ENCODE measurements at places on chromosomes 2 and 18.

DNA sequence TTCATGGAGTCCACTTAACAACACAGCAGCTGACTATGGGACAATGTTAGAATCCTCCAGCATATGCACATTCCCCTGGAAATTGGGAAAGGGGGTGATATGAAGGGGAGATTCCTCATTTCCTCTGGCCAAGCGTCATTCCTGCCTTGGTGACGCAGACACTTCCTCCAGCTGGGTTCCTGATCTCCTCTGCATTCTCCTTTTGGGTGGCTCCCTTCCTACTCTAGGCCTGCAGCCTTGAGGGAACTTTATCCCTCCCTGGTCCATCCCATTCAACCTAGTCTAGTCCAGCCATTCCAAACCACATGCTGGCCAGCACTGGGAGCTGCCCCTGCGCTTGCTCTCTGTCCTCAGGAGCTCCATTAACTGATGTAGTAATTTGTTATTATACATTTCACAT, 216.8 kb downstream of the VAPA start:
- no peak for DNase-seq

DNA sequence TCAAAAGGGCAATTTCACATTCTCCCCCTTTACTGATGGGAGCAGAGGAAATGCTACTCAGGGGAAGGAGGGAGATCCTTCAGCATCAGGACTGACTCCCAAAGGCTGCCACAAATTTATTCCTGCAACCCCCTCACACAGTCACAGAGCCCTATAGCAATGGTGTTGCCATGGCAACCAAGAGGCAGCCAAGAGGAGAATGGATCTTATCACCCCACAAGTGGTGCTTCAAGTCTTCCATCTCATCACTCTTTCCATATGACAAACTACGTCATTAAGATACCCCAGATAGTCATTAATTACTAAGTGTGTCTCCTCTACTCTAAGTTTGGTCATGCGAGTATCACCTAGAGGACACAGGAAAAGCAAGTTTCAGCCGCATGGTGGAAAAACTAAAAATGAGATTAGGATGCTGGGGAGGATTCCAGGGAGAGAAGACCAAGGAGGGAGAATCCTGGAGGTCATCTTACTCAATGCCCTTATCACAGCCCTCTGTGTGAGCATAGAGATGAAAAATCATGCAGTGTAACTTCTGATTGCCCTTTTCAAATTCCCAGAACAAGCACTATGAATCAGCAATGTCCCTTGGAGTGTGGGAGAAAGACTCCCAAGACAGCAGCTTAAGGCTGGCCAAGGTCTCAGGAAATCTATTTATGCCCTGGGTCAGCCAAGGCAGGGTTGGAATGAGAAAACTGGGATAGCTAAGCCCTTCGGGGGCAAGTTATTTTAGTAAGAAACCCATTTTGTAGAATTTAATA, 885.7 kb upstream of the KLHL29 start:
- no peak for DNase-seq

DNA sequence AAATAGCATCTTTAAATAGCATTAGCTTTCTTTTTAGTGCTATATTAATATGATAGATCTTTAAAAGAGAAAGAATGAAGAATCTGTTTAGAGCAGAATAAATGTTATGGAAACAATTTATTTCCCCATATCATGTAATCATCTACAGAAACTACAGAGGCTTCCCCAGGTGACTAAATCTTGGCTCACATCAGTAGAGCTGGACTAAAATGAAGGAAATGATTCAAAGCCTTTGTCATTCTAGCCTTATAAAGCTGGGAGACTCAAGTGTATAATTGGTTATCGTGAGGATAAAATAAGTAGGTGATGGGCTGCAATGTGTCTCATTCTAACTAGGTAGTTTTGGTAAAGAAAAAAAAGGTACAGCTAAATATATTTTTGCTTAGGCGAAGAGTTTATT, 83.2 kb upstream of the UNC80 start:
- DNase-seq, result no peak

DNA sequence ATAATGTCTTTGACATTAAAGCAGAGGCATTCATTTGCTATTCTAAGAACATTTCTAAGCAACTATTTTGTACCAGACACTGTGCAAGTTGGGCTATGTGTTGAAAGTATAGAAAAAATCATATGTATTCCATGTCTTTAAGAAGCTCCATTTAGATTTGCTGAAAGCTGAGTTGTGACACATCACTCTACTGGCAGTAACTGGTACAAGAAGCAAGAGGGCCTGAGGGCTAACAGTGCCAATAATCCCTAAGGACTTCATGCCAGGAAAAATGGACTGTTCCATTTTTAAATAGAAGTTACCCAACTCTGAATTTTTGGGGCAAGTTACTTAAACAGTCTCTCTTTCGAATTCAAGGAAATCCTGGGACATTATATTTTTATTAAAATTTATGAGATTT, 178.7 kb downstream of the SRBD1 start:
- peak; percentile 95 for DNase-seq

- DNase-seq, result no peak
Measured at GRCh38 chr18:62365420-62365819, 40.3 kb downstream of the TNFRSF11A start.

GRCh38 chr2:46117379-46117778, 179.8 kb upstream of the EPAS1 start:
- no peak for DNase-seq

DNA sequence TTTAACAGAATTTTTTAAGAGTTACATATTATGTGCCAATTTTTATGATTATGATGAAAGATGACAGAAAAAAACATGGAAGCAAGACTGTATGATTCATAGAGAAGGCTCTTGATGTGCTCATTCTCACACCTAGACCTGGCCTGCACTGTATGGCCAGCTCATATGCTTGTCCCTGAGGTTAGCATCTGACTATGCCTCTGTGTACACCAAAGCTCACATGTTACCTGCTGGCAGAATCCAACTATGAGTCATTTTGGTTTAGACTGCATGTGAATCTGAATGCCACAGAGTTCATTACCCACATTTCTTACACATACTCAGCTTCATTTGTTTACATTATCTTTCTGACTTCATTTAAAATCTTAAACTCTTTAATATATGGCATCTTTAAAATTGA, 139.0 kb downstream of the DSC3 start:
- DNase-seq, result no peak

GRCh38 chr18:54086046-54086802, 138.2 kb downstream of the MBD2 start:
- no peak for DNase-seq

DNA sequence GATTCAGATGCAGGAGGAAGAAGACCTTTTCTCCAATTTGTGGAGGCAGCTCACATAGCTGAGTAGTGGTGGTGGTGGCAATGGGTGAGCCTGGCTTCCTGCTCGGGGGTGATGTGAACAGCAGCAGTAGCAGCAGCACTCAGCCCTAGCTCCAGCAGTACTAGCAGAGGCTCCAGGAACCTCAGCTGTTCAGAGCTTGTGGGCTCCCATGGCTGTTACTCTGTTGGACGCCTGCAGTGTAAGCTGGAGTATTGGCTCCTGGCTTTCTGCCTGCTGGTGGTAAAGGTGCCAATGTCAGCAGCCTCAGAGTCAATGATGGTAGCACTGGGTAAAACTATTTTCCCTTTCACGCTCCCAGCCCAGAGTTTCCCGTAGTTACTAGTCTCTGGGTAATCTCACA, 3.1 kb upstream of the SEH1L start:
- DNase-seq, result peak; percentile 74

DNA sequence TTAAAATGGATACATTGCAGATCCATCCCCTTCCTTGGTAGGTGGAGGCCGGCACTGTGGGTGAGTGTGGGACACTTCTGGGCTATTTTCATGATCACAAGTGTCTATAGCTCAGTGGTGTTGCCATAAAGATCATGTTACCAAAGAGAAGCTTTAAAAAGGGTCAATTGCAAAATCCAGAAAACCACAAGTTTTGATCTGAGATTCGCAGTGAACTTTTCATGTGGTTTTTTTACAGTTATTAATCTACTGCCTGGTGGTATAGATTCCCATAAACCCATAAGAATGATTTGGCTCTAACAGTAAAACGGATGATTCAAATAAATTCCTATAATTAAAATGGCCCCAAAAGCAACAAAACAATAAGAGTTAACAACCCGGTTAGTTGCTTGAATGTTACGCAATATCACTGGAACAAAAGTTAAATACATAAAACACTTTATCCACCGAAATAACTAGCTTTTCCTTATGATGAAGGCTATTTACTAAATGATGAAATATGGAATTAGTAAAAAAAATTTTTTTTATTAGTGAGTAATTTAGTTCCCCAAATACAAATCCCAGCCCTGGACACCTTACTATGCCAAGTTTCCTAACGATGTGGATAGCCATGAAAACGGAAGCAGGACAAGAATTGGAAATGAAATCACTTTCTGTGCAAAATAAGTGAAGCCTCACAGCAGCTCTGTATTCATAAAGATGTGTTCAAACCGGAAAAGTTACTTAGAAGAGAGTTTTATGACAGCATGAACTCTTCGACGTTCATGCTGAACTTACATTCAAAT, 95.6 kb upstream of the THOC1 start:
- DNase-seq, result peak; percentile 89

DNA sequence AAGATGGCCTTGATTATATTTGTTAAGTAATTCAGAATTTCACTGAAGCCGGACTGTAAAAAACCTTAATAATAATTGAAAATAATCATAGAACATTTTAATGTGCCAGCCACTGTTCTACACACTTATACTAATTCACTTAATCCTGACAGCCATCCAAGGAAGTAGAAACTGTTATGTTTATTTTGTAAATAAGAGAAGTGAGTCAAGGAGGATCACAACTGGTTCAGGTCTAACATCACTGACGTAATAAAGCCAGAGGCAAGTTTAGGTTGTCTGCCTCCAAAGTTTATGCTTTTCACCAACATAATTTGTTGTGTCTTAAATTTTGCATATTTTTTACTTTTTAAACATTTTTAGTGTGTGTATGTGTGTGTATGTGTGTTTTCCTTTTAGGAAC, 436.1 kb downstream of the LRRTM4 start:
- DNase-seq, result no peak

- no peak for DNase-seq
Measured at GRCh38 chr18:35435401-35435800, 58.3 kb upstream of the ZNF396 start.

DNA sequence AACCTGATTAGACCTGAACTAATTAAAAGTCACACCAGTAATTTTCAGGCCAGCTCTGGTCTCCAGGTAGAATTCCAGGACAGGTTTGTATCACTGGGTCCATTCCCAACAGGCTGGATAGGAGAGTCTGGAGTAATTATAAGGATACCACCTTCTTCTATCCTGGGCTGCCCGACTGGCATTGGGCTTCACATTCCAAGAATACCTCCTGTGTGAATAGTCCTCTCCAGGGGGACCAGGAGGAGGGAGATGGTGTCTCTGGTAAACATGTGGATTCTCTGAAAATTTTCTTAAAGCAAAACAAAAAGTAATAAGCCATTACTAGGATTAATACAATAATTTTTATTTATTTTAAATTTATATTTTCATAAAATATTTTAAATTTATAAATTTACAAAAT, 17.3 kb downstream of the DUSP11 start:
- DNase-seq, result no peak

GRCh38 chr2:33062665-33063250, 116.0 kb downstream of the LTBP1 start:
- no peak for DNase-seq

DNA sequence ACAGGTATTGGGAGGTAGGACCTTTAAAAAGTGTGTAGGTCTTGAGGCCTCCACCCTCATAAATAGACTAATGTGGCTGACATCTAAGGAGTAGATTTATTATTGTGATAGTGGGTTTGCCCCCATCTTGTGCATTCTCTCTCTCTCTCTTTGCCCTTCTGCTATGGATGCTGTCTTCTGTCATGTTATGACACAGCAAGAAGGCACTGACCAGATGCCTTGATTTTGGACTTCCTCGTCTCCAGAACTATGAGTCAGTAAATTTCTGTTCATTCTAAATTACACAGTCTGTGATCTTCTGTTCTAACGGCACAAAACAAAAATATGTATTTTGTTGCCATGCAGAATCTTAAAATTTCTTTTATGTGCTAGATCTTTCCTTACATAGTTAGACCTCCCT, 66.9 kb downstream of the ATAD2B start:
- peak; percentile 50 for DNase-seq

DNA sequence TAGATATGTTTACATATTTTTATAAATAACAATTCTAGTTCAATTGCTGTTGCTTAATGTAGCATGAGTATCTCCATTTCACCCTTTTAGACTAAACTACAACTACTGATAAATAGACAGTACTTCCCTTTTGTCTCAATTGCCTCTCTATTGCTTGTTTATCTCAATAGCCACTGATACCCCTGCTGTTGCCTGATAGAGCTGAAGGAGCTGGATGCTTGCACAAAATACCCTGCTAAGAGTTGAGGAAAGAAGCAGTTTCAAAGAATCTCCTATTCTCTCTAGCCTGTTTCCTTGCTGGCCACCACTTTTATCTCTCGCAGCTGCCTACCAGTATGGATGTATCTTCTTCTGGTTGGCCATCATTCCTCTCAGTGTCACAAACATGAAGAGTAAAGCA, 16.9 kb upstream of the ZNF804A start:
- no peak for DNase-seq

GRCh38 chr2:128326346-128326745, 7.7 kb upstream of the HS6ST1 start:
- DNase-seq, result no peak

DNA sequence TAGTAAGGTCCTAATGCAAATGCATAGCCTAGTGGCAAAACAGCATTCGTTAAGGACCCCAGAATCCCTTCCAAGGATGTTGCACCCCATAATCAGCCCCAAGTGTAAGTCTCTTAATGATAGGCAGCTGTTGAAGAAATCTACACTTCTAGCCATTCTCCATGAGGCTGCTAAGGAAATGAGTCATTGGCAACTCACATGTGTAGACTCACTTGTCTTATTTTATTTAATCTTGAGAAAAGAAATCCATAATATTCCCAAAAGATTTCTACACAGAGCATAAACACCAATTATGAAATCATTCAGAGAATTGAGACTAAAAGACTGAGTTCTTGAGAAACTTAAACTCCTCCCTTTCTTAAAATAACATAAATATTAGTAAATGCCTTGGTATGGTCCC, 52.4 kb downstream of the AKAIN1 start:
- no peak for DNase-seq

- no peak for DNase-seq
Measured at GRCh38 chr2:164617466-164617865, 3.8 kb downstream of the GRB14 start.

DNA sequence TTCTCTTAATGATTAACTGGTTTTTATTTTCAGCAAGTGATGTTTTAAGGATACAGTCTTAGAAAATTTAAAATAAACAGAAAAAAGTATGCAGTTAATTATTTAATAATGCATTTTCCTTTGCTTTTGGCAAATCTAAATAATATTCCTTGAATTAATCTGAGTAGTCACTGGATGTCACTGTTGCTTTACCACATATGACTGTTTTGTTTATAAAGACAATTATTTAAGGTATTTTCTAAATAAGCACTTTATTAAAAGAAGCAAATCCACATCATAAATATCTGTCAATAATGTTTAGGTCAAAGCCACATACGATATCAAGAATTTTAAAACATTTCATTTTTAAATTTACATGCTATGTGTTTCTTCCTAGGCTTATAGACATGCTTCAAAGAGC, 40.6 kb upstream of the TFPI start:
- peak; percentile 4 for DNase-seq
